Activated naive CD8-positive, alpha-beta T cell treated with anti-CD3 and anti-CD28 coated beads for 36 hours (primary cell): ENCODE measurements at places on chromosomes 1 and 21. TPM values are rescaled to one million over a fixed set of nuclear protein-coding genes. Genes with fewer than 3 reads are reported as not detected.

DNA sequence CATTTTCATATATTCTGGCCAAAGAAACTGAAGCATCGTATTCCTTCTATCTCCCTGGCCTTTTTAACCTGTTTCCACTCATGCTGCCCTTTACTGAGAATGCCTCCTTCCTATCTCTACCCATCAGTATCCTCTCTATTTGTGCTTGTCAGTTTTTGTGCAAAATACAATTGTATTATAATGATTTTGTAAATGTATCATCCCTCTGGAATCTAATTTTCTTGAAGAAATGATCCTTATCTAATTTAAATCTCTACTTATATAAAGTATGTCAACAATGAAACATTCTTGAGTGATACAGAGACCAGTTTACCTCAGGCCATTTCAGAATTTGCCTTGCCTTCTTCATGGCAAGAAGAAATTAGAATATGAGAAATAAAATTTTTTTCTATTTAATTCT is 59.0 kb upstream of the TEKT2 start:
- peaks cover 33% of the 10 kb centered on the region for H3K36me3 ChIP-seq
- H3K27me3 ChIP-seq: no peaks in the 10 kb centered on the region
- no peak for DNase-seq
- H3K4me1 ChIP-seq: peaks cover 12% of the 10 kb centered on the region
- H3K27ac ChIP-seq: no peak overlapping the region

DNA sequence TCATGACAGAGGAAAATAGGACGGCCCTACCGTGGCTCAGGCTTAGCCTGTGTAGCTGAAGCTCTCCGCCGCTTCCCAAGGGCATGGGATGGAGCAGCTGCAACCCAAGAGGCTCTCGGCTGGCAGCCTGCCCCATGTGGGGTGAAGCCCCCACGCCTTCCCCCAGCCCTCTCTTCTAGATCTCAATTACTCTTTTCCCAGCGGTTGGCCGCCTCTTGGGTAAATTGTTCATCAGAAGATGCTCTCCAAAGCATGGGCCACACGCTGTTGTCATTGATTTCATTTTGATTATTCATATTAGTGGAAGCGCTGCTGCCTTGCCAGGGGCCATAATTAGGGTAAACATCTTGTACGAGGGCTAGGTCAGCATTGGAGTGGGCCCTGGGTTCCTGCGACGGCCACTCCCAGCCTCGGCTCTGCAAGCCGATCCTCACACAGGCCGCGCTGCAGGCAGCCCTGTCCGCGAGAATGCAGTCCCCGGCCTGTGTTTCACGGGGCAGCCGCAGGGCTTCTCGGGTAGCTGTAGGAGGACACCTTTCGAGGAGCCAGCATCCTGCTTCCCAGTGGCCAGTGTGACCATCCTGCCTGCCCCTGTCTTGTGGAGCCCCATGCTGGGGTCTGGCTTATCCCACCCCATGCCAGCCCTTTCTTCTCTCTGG is 114.4 kb upstream of the VAMP3 start:
- H3K27me3 ChIP-seq: no peaks in the 10 kb centered on the region
- DNase-seq: no peak
- H3K36me3 ChIP-seq: no peaks in the 10 kb centered on the region
- no peak overlapping the region for H3K4me3 ChIP-seq

DNA sequence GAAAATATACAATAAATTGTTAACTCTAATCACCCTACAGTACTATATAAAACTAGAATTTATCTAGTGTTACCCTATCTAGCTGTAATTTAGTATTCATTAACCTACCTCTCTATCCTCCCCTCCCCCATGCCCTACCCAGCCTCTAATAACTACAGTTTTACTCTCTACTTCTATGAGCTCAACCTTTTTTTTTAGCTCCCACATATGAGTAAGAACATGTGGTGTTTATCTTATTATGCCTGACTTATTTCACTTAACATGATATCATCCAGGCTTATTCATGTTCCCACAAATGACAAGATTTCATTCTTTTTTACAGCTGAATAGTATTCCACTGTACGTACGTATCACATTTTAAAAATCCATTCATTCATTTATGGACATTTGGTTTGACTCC is 46.0 kb upstream of the WARS2 start:
- H3K4me3 ChIP-seq: no peak overlapping the region
- no peaks in the 10 kb centered on the region for H3K27me3 ChIP-seq
- DNase-seq: no peak
- H3K4me1 ChIP-seq: no peaks in the 10 kb centered on the region
- H3K36me3 ChIP-seq: peaks cover 57% of the 10 kb centered on the region

Gene SPRR2G
- total RNA-seq: not detected
